ENCODE measurements at places on chromosomes 7 and 10.

- DNase-seq, result no peak
Measured at GRCh38 chr10:23433701-23434100, 5.2 kb upstream of the OTUD1 start.

DNA sequence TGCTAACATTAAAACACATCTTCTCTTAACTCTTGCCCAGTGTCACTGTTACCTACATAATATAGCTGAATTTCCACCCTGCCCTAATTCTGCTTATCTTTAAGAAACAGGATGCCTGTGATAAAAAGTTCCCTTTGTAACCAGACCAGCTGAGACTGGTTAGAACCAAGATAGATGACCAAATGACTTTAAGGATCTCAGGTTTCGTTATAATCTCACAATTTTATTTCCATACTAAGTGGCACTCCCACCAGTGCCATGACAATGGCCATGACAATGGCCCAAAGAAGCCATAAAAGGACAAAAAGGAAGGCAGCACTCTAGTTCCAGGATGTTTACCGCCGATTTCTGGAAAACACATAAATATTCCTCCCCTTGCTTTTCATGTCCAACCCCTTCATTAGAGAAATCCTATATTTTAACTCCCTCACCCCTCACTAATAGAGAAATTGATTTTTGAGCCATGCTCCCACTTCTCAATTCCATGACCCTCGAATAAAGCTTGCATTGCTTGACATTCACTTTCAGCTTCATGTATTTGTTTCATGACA is 126.1 kb downstream of the ELAPOR2 start:
- no peak for DNase-seq

DNA sequence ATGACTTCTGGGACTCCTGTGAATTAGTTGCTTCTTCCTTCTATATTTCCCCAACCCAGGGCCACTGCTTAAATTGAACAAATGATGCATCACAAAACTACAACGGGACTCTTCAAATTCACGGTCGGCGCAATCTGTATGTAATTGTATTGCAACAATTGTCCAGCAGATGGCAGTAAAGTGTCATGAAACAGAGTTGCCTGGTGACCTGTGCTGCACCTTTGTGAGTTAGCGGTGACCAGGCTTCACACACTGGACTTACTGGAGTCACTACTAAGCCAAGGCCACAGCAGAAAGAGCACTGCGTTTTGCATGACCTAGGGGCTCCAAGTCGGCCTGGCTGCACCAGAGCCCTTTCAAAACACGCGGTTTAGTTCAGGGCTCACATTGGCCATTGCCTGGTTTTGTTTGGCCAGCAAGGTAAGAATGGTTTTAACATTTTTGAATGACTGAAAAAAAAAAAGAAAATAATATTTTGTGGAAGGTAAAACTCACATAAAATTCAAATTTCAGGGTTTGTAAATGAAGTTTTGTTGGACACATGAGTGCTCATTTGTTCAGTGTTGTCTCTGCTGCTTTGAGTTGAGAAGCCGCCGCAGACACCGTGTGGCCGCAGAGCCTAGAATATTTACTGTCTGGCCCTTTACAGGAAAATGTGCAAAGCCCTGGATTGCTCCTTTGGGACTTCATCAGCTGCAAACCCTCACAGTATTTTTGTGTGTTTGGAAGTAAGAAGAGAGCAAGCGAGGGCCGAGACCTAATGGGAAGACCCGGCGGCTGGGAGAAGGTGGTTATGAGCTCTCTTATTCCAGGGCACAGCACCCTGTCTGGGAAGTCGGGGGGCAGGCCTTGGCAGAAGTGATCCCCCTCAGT is 23.2 kb upstream of the ZNF32 start:
- peak; percentile 50 for DNase-seq

DNA sequence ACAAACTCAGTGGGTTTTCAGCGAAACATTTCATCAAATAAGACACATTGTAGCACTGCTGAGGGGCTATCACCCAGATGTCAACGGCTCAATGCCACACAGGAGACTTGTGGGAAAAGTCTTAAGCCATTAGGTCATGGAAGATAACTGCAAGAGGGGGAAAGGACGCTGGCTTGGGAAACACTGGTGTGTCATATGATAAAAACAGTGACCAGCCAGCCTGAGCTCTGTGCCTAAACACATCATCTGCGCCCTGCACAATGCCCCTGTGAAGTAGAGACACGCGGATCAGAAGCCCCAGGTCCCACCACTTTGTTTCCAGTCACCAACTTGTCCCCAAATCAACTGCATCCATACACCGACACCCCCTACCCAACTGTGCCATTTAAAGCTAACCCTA is 116.7 kb downstream of the TNS3 start:
- no peak for DNase-seq

- no peak for DNase-seq
Measured at GRCh38 chr10:103660364-103661197, 167.1 kb downstream of the NEURL1 start.

DNA sequence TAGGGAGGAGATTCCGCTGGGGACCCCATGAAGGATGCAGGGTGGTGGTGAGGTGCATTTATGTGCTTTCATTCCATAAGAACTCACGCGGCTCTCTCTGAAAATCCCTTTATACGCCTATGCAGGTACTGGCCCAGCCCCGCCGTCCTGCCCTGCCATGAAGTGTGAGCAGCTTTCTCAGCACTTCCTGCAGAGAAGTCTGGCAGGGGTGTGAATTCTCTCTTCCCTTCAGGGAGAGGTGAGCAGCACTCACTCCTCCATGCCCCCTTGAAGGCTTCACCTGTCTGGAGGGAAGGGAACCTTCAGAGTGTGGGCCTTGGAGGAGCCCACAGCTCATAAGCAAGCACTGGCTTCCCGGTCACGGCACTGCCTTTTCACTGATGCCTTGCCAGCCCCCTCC is 34.0 kb downstream of the PPP2R2D start:
- no peak for DNase-seq

- DNase-seq, result no peak
Measured at GRCh38 chr10:44854693-44855350, 56.3 kb upstream of the TMEM72 start.

DNA sequence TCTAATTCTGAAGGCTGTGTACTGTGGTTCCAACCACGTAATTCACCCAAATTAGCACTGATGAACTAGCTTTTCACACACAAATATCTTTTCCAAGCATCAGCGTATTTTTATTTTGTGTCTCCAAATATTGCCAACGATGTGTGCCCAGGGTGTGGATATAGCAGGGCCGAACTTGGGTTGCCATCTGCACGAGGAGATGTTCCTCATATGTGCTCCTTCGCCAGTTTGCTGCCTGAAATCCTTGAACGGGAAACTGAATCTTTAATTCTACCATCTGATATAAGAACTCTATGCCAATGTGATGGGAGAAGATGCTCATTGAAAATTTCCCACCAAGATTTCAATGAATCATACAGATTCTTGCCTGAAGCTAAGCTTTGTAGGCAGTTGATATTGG is 121.5 kb upstream of the ZNF438 start:
- no peak for DNase-seq

DNA sequence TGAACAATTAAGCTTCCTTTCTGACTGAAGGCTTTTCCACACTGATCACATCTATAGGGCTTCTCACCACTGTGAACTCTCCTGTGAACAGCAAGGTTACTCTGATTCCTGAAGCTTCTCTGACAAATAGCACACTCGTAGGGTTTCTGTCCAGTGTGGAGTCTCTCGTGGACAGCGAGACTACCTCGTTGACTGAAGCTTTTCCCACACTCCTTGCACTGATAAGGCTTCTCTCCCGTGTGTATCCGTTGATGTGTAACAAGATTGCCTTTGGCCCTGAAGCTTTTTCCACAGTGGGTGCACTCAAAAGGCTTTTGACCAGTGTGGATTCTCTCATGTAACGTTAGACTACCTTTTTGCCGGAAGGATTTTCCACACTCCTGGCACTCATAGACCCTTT is 4.4 kb downstream of the ZNF32 start:
- no peak for DNase-seq

GRCh38 chr7:72182036-72182435 is 230.1 kb downstream of the CALN1 start:
- no peak for DNase-seq

- no peak for DNase-seq
Measured at GRCh38 chr7:94045581-94045980, 41.4 kb upstream of the BET1 start.

DNA sequence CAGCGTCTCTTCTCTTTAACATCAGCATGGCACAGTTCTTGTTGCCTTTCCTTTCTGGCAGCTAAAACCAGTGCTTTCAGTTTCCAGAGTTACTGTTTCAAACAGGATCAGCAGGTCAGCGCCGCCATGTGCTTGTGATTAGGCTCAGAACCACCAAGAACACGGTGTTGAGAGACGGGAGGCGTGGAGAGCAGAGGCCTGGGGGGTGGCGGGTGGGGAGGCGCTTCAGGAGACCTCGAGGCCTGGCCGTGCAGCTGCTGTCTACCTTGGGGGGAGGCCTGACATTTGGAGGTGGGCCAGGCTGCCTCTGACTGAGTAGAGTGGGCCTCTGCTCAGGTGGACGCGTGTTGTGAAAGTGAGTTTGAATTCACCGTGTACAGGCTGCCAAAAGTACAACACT is 22.0 kb downstream of the PFKFB3 start:
- DNase-seq, result no peak

- no peak for DNase-seq
Measured at GRCh38 chr10:24448351-24448999, 239.5 kb downstream of the KIAA1217 start.

GRCh38 chr7:134334408-134334807 is 17.7 kb upstream of the SLC35B4 start:
- no peak for DNase-seq

DNA sequence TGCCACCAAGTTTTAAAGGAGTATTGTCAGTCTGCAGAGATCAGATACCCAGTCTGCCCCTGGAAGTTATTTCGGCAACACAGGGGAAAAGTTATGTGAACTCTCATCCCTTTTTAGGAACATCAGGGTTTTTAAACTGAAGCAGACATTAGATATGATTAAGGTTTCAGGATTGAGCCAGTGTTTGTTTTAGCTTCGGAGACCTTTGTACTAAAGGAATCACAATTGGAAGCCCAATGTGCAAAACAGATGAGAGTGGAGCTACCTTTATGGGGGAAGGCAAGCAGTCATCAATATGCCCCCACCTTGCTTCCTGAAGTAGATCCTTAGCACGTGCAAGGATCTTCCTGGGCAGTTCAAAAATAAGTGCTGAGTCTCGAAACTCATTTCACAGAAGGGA is 39.5 kb downstream of the ETV1 start:
- DNase-seq, result no peak

DNA sequence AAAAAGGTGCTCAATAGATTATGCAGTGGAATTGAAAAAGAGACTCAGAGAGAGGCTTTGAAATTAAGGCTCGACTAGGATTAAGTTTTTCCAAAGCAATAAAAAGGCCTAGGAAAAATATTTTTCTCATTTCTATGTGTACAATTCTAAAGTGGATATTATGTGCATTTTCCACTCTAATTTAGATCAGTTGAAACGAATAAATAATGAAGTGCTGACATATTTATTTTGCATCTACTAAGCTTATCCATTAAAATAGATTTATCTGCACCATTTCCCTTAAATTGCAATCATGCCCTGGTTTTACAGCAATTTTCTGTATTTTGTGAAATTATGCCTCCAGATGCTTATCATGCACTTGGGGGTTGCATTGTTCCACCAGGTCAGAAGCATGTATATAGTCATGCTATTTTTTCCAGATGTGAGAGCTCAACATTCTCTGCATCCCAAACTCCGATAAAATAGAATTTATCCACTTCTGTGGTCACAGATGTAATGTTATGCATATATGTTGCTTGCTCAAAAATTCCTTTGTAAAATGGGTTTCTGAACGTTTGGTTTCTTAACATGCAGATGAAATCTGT is 18.3 kb downstream of the FIGNL1 start:
- DNase-seq, result no peak

DNA sequence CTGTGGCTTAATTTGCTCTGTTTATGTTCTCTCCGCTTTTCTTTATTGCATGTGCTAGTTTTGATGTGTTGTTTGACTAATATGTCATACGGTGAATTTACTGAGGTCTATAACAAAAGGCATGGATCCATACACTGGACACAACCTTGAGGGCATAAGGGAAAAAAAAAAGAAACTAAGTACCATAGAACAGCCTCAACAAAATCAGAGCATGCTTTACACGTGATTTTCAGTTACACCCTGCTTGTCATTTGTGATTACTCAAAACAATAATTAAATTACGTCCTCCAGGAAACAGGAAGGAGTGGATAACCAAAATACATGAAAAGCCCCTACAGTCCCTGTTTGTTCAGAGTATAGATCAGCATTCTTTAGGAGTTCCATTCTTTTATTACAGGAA is 150.5 kb downstream of the CRPPA start:
- no peak for DNase-seq

GRCh38 chr7:52233248-52233647 is 802.2 kb upstream of the POM121L12 start:
- DNase-seq, result no peak

DNA sequence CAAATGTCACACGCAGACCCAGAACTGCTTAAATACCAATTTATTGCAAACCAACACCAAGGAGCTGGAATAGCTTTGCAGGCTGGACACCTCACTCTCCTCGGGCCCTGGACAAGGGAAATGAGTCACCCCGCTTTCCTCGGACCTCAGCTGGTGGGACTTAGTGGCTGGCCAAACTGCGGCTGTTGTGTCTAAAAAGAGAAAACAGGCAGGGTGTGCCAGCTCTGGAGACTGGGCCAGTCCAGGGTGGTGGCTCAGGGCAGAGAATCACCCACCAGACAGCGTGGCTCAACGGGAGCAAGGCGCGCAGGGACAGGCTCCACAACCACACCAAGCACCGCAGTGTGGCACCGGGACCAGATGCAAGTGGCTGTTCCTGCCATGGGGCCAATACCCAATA is 58.2 kb upstream of the CAMK2B start:
- DNase-seq, result no peak

- no peak for DNase-seq
Measured at GRCh38 chr10:87623191-87623590, 36.5 kb upstream of the PAPSS2 start.

DNA sequence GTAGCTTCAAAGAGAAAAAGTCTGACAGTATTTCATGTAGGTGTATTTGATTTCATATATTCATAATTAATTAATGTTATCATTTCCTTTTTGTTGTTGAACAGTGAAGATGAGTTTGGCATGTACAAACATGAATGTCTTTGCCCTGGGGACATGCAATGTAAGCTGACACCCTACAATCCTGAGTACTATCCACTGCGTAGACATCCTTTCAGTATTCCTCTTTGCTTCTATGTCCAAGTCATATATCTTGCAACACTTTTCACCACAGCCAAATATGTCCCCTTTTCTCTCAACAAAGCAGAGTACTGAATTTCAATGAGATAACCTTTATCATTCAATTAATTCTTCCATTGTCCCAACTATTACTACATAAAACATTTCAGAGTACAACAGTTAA is 93.6 kb downstream of the GPR37 start:
- no peak for DNase-seq

DNA sequence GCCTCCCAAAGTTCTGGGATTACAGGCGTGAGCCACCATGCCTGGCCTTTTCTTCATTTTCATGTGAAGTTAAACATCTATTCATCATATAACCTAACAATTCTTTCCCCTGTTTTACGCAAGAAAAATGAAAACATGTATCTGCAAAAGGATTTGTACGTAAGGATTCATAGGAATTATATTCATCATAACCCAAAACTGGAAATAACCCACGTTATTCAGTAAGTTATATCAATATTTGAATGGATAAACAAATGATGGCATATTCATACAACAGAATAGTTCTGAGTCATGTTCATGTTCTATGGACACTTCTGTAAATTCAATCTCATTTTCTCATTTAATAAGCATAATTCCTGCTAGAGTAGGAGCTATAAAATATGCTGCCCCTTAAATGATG is 35.2 kb upstream of the CAV2 start:
- DNase-seq, result no peak

All from NCI-H446 (cell line).